ENCODE measurements at places on chromosomes 13 and 19.
A peak's percentile ranks its signal among the peaks of the same experiment; 100 is the strongest.

DNA sequence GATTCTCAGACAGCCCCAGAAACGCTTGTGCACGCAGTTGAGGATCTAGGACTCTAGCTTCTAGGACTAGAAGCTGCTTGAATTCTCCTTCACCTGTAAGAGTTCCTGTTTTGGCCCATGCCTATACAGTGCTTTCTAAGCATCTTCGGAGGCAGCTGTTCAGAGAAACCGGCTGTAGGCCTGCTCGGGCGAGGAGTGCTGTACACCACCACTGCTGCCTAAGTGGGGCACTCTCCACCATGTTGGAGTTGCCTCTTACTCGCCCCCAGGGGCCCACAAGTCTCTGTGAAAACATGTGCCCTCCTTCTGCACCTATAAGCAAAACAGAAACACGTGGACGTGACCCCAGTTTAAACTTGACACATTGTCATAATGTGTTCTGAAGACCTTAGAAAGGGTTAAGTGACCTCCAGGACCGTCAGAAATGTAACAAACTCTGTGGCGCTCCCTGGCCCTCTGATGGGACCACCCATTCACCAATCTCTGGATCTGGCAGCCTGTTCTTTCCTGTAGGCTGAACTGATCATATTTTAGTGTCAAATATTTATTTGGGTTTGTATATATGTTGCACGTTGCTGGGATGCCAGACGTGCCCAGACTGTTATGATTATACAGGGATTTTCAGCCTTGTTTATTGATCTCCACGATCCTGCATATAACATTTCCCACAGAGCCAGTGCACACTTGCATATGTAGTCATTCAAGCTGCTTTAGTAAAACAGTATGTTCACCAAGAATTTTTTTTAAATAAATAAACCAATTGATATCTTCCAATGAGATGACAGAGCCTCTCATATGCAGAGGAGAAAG, 60.8 kb downstream of the C13orf42 start:
- no peak for DNase-seq

DNA sequence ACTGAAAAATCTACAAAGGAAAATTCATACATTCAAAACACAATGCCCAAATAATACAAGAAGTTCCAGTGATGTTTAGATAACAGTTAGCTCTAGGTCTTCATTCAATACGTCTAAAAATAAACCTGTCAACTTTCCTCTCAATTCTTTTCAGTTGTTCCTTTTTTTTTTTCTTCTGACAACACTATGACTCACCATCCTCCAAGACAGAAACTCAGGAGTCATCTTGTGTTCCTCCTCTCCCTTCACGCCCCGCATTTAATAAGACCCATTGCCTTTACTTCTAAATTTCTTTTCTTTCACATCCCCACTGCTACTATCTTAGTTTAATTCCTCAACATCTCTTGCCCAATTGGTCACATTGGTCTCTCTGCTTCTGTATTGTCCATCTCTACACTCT, 759.9 kb downstream of the GPC5 start:
- peak; percentile 4 for DNase-seq

DNA sequence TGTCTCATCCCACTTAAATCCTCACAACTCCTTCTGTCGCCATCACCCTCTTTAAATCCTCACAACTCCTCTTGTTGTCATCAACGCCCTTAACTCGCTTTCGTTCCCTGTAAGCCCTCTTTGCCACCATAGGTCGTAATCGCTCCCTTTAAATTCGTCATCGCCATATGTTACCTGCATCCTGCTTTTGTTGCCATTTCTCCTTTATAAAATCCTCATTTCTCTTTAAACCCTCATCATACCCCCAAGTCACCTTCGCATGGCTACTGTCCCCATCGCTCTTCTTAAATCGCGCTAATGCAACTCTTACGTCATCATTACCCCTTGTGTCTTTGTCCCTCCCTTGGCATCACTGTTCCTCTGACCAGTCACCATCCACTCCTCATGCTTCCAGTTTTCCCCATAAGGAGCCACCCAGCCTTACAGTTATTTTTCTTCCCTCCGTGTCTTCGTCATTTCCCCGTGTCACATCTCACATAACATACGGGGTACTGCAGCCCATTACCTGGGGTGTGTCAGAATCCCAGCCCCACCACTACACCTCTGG, 539 bp downstream of the PLD3 start:
- no peak for DNase-seq

DNA sequence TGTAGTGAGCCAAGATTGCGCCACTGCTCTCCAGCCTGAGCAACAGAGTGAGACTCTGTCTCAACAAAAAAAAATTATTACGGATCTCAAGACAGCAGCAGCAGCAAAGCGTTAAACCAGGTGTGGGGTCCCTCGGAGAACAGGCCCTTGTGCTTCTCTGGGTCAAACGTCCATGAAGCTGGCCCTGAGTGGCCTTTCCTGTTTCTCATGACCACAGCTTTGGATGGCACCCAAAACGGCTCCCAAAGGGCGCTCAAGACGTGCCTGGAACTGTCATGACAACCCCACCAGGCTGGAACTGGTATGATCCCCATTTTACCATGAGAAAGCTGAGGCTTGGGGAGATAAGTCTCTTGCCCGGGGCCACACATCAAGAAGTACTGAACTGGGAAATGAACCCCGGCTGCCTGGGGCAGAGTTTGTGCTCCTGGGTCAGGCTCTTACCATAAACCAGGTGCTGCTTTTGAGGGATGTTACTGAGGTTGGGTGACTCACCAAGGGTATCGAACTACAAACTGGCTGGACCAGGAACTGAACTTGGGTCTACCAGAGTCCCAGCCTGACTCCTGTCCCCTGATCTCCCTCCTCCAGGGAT, 11.6 kb upstream of the SAMD1 start:
- no peak for DNase-seq

- no peak for DNase-seq
These were observed 20.0 kb downstream of the KLF12 start for GRCh38 chr13:74114202-74114601.

DNA sequence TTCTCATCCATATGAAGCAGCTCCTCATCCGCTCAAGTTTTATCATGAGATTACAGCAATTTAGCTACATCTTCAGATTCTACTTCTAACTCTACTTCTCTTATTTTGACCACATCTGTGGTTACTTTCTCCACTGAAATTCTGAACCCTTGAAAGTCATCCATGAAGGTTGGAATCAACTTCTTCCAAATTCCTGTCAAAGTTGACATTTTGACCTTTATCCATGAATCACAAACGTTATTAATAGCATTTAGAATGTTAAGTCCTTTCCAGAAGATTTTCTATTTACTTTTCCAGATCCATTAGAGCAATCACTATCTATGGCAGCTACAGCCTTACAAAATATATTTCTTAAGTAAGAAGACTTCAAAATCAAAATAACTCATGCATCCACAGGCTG, 421.7 kb upstream of the GPC6 start:
- DNase-seq: no peak

DNA sequence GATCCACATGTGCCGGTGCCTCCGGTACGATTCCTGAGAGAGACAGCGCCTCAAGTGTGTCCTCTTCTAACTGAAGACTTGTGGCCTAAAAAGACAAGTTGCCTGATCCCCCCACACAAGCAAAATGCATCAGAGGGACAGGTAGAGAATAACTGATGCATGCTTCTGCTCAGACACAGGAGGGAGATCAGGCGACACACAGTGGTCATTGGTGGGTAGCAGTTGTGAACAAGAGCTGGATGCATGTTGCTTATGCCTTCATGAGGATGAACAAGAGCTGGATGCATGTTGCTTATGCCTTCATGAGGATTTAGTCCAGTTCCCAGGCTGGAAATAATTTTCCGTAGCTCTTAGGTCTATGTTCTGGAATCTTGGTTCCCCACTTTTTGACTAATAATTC, 505.6 kb downstream of the MYO16 start:
- DNase-seq: no peak

Measured in H4 (cell line).